DMS53 (cell line): ENCODE measurements at places on chromosomes 1 and 21.

DNA sequence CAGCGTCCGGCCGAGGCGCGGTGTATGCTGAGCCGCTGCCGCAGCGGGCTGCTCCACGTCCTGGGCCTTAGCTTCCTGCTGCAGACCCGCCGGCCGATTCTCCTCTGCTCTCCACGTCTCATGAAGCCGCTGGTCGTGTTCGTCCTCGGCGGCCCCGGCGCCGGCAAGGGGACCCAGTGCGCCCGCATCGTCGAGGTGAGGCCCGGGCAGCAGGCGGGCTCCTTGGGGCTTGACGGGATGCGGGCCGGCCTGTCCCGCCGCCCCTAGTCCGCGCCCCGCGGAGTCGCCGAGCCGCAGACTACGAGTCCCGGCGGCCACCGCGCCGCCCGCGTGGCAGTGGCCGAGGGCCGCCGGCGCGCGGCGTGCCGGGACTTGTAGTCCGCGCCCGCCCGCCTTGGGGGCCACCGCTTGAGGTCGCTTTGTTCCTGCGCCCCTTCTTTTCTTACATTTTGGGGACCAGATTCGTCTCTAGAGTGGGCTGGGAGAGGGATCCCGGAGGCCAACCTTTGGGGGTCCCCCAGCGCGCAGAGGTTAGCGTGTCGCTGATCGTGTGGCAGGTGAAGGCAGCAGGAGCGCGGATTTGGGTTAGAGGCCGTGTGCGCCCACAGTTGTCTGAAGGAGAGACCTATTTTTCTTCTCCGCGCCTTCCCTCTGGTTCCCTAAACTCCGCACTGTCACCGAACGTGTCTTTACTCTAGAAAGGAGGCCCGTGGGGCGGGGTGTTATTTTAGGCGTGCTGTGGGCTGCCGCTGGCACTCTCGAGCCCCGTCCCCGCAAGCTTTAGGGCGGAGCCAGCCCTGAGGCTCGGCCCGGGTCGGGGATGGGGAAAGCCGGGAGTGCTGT, 553 bp downstream of the CMPK1 start:
- peak; percentile 97 for DNase-seq

GRCh38 chr1:185811073-185811709, 77.0 kb downstream of the HMCN1 start:
- DNase-seq: no peak

- no peak for DNase-seq
Measured at GRCh38 chr1:7865978-7866377, 13.1 kb upstream of the UTS2 start.

- DNase-seq: no peak
Measured at GRCh38 chr1:2472109-2472508, 4.0 kb upstream of the PLCH2 start.

DNA sequence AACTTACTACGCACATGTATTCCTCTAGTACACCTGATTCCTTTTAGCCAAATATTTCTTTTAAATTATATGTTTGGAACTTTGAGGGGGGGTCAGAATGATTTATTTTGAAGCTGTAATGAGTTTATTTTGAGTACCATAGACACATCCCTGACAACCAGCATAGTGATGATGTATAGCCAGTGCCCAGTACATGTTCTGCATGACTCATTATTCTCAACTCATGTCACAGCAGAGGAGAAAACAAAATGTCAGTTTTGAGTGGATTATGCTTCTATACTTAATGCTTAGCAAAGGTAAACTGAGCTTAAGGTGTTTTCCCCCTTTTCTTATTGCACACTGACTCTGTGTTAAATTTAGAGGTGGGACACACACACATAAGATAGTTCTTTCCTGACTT, 22.4 kb upstream of the LEPR start:
- DNase-seq: no peak

GRCh38 chr1:4647391-4647790, 7.0 kb upstream of the AJAP1 start:
- DNase-seq: no peak
